ENCODE measurements at places on chromosomes 1 and 21. TPM values are rescaled to one million over a fixed set of nuclear protein-coding genes. Genes with fewer than 3 reads are reported as not detected.

Gene SPRR1A
- 7.7 TPM for total RNA-seq

Gene TAS1R1
- total RNA-seq: not detected

Gene DNASE2B
- not detected for total RNA-seq

- no peak for DNase-seq
These were observed 1.6 kb downstream of the TCEA3 start for GRCh38 chr1:23422941-23423340.

Measured in foreskin keratinocyte (primary cell).